ENCODE measurements at places on chromosomes 7 and 10. TPM values are rescaled to one million over a fixed set of nuclear protein-coding genes. Genes with fewer than 3 reads are reported as not detected.

PDAP1 gene
- total RNA-seq: 94.1 TPM

LEP gene
- total RNA-seq: not detected

SPDYE5 gene
- 0.13 TPM for total RNA-seq

GRID1 gene
- total RNA-seq: not detected

PPP1R9A gene
- not detected for total RNA-seq

ABCB4 gene
- total RNA-seq: not detected

ACTL6B gene
- total RNA-seq: not detected

OR2A1 gene
- 0.12 TPM for total RNA-seq

CHRM2 gene
- not detected for total RNA-seq

DENND2A gene
- not detected for total RNA-seq

All from activated naive CD4-positive, alpha-beta T cell treated with anti-CD3 and anti-CD28 coated beads, Interleukin-2, amount 10 ng/mL, durations not matched to agents 5 hours and 36 hours (primary cell).